ENCODE measurements at places on chromosomes 2 and 18. TPM values are rescaled to one million over a fixed set of nuclear protein-coding genes. Genes with fewer than 3 reads are reported as not detected.

SOX11 gene
- not detected for total RNA-seq

MGAT4A gene
- total RNA-seq, result 4.3 TPM

DNA sequence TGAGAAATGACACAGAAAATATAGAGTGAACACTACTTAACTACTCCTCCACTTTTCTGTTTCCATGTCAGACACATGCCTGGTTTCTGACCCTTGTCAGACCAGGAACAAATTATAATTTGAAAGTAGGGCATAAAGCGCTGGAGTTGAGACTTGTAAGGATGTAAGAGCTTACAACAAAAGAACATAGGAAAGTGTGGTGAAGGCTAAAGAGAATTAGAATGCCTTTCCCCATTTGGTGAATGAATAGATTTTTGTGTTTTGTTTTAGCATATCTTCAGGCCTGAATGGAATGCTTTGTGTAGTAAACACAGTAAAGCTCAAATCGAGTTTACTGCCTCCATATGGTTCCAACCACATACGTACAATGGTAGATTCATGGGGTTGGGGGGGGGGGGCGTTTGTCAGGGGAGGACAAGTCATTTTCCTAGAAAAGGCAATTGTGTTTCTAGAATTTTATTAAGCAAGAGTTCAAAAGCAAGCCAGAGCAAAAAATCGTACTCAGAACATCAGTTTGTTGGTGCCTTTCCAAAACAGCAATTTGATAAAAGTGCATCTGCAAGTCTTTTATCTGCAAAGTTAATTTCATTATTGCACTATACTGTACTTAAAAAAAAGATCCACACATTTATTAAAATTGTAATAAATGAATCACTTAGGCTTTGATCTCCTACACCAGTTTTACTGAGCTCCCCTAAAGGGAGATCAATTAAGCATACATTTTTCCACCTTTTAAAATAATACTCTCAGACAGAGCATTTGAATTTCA is 30.9 kb downstream of the NRXN1 start:
- DNase-seq, result no peak

AKAIN1 gene
- total RNA-seq, result not detected

ST6GAL2 gene
- total RNA-seq, result 1.8 TPM

ACADL gene
- 0.50 TPM for total RNA-seq

DNA sequence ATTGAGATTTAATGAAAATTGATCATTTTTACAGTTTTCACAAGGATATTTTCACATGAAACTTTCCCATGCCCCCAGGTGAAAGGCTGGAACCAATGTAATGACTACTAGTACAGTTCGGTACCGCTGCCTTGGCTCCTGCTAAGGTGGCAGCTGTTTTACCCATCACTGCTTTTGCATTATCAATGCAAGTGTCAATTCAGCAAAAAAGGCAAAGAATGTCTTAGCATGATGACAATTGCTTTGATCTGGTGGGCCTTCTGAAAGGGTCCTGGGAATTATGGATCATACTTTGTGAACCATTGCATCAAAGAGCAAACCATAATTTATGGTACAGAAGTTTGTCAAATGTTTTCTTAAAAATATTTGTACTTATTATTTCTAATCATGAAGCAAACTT is 107.2 kb downstream of the KYNU start:
- no peak for DNase-seq

ANKRD36B gene
- total RNA-seq, result 22.5 TPM

DNA sequence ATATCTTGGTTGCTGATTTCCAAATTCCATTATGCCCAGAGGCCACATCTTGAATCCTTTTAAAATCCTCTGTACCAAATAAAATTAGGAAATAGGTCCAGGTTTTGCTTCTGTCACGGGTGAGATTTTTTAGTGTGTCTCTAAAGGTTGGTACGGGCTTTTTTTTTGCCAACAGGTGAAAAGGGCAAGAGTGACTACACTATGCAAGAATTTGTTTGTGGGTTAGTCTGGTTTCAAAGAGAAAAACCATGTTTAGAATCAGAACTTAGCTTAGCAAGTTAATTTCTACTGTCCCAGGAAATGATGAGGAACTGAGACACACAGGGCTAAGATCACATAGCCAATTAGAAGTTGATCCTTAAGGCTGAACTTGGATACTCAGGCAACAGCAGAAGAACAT is 41.7 kb downstream of the POLR1A start:
- DNase-seq, result peak; percentile 19

GIGYF2 gene
- 62.0 TPM for total RNA-seq

- no peak for DNase-seq
These were observed 130.5 kb downstream of the BCL2 start for GRCh38 chr18:63189041-63189440.

DNA sequence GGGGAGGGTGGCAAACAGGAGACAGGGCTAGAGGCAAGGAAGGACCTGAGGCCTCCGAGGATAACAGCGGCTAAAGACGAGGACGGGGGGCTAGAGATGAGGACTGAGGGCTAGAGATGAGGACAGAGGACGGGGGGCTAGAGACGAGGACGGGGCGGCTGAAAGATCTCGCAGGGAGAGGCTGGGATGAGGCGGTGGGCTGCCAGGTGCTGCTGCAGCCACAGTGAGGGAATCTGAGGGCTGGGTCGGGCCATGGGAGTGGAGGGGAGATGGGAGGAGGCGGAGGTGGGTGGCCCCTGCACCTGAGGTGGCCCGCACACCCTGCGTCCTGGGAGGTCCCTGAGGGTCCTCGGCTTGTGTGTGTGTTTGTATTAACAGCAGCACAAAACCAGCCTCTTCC is 350.2 kb upstream of the SALL3 start:
- DNase-seq, result no peak

- DNase-seq, result no peak
These were observed at the start of gene PPM1B for GRCh38 chr2:44168681-44169154. PPM1B (plus strand) TSS chr2:44168875; CDS start chr2:44201200, 32,325 bp downstream.

XDH gene
- 23.3 TPM for total RNA-seq

- DNase-seq, result peak; percentile 88
These were observed 269.4 kb downstream of the LOXHD1 start for GRCh38 chr18:46387441-46388131.

GRCh38 chr2:172847188-172847587 is 111.5 kb downstream of the RAPGEF4 start:
- no peak for DNase-seq

GRCh38 chr2:14628901-14629300 is 3.6 kb upstream of the LRATD1 start:
- DNase-seq, result peak; percentile 88

GRCh38 chr2:199469514-199470360 is 12.0 kb upstream of the SATB2 start:
- DNase-seq, result no peak

DNA sequence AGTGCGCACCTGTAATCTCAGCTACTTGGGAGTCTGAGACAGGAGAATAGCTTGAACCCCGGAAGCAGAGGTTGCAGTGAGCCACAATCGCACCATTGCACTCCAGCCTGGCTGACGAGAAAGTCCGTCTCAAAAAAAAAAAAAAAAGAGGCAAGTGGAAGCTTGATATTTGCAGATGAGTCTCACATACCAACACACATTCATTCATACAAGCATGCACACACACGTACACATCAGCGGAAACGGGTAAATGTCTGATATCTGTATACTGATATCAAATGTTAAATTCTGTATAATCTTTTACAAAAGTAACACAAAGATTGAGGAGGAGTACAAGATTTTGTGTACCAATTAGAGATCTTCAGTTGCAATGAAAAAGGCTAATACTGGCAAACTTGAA is 47.8 kb upstream of the SPOPL start:
- DNase-seq, result no peak

DNA sequence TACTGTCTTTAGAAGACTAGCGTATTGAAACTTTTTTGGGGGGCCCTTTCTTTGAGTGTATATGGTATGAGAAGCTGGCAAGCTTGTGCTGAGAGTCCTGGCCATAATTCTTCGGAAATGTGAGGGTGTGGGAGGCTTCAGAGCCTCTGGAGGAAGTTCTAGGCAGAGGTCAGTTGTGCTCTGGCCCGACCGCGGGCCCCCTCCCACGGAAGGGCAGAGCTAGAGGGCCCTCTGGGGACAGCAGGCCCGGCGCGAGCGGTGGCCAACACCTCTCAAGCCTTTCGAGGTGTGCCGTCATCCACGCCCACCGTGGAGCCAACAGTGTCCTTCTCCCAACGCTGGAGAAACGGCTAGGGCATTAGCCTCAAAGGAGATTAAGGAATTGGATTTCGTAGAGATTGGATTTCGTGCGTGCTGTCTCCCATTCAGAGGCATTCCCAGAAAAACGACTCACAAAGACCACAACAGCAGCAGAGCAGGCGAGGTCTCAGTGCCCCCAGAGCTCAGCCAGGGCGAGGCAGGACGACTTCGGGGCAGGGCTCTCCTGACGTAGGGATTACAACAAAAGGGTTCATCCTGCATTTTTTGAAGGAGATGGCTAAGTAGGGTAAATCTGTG is 2.2 kb upstream of the MTCL1 start:
- DNase-seq, result no peak

HRH4 gene
- not detected for total RNA-seq

DNA sequence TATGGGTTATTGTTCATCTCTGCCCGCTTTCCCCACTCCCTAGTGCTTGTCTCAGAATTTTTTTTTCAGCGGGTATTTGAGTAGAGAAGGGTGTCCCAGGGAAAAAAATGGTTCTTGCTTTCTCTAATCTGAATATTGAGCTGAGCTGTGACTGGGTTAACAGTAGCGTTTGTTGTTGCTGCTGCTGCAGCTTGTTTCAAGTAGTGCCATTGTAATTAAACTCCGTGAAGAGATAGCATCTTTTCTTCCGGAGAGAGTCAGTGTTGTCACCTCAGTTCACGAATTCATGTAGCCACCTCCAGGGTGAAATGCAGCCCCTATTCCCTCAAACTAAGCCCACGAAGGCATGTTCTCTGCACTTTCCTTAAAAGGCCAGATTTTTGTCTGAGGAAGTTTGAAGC is 1.5 kb upstream of the AAK1 start:
- no peak for DNase-seq

GRCh38 chr2:31256611-31257382 is 22.8 kb downstream of the EHD3 start:
- no peak for DNase-seq

DNA sequence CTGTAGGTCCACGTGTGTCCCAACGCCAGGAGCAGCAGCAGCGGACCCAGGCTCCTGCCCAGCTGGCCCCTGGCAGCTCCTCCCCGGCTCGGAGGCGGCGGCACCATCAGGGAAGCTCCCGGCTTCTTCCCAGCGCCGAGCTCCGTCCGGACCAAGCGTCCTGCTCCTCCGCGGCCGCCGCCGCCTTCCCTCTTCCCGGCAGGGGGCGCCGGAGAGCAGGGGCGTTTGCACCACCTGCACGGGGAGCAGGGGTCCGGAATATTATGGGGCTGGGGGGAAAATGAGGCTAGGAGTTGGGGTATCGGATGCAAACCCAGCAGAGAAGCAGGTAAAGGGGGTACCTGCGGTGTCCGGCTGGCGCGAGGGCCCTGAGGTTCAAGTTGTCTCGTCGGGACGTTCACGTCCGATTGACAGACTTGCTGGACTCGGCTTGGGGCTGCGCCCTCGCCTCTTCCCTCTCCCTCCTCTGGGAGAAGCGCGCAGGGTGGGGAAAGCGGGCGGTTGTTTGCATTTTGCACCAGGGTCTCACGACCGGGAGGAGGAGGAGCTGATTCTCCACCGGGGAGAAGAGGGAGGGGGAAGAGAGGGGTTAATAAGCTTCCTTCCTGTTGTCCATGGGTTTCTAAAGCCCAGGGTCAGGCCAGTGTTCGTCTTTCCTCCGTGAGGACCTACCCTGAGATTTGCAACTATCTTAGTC is at the start of gene CCBE1:
CCBE1 (minus strand) TSS at position 188 of the 697 bp plus-strand sequence.
- peak; percentile 78 for DNase-seq

- peak; percentile 27 for DNase-seq
These were observed 4.9 kb downstream of the HOXD3 start for GRCh38 chr2:176161825-176162626.

RELCH gene
- total RNA-seq, result 36.5 TPM

DNA sequence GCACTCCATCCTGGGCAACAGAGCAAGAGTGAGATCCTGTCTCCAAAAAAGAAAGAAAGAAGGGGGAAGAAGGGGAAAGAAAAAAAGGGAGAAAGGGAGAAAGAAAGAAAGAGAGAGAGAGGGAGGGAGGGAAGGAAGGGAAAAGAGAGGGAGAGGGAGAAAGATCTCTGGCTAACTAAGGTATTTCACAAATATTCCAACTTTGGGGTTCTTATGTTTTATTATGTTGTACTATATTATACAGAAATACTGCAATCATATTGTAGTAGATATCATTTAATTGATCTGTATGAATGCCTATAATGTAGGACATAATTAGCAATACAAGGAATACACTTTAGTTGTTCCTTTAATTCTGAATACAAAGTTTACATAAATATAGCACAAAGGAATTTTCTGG is 70.1 kb upstream of the STAM2 start:
- DNase-seq, result no peak

DNA sequence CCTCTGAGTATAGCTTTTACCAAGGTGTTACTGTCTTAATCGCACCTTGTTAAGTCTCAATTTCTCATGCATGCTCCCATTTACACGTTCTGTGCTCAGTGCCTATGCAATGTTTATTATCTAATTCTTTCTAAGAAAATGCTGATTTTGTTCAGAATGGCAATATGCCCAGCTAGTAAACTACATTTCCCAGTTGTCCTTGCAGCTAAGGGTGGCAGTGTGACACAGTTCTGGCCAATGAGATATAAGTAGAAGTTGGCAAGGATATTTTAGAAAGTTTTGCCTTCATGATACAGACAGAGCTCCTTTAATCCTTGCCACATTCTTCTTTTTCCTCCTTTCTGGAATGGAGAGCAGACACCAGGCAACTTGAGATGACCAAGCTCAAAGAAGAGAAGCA is 45.3 kb downstream of the POLE4 start:
- DNase-seq, result no peak

GRCh38 chr2:45928946-45929345 is 277.5 kb downstream of the PRKCE start:
- DNase-seq, result no peak

GRCh38 chr2:11512431-11512830 is 21.4 kb upstream of the GREB1 start:
- DNase-seq, result no peak

UGT1A10 gene
- total RNA-seq, result not detected

KYNU gene
- total RNA-seq, result 0.75 TPM

DNA sequence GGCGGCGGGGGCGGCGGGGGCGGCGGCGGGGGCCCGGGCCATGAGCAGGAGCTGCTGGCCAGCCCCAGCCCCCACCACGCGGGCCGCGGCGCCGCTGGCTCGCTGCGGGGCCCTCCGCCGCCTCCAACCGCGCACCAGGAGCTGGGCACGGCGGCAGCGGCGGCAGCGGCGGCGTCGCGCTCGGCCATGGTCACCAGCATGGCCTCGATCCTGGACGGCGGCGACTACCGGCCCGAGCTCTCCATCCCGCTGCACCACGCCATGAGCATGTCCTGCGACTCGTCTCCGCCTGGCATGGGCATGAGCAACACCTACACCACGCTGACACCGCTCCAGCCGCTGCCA is 644 bp downstream of the ONECUT2 start:
- DNase-seq, result no peak

DNA sequence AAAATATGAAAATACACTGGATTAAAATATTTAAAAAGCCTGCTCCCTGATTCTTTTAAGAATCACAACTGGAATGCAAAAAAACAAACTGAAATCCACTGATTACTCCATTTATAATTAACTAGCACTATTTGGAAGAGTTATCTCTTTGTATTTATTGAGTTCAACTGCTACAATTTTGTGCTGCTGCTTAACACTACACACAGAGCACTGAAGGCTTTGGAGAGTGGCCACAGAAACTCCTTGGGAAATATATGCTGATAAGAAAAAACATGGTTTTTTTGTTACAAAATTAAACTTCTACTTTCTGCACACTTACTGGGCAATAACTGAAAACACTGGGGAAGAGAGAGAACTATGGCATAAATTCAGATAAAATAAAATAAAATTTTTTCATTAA is 19.8 kb upstream of the BZW1 start:
- no peak for DNase-seq

GRCh38 chr2:172848519-172848918 is 112.9 kb downstream of the RAPGEF4 start:
- no peak for DNase-seq

SCG2 gene
- total RNA-seq, result not detected
